AG08395 (cell line): ENCODE measurements at places on chromosomes 12 and 14.
A peak's percentile ranks its signal among the peaks of the same experiment; 100 is the strongest.

DNA sequence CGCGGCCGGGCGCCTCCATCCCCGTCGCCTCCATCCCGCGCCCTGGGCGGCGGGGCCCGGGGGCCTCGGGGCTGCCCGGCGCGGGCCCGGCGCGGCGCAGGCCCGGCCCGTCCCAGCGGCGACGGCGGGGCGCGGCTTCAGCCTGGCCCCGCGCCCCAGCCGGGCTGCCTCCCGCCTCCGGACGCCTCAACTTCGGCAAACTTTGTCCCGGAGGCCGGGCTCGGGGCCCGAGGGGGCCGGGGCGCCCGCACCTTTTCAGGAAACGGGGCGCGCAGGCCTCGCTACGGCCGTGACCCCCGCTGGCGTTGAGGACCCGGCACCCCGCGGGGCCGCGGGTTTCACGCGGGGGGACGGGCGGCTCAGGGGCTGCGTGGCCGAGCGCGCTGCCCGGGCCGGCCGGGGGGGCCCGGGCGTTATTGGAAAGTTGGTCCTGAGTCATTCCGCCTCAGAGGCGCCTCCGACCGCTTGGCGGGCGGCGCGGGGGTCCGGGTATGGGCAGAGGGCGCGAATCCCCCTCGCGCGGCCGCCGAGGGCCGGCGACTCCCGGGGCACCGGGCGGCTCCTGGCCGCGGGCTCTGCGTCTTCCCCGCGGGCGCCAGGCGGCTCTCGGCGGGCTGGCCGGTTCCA lies 575 bp downstream of the TRAF3 start:
- DNase-seq = peak; percentile 65

DNA sequence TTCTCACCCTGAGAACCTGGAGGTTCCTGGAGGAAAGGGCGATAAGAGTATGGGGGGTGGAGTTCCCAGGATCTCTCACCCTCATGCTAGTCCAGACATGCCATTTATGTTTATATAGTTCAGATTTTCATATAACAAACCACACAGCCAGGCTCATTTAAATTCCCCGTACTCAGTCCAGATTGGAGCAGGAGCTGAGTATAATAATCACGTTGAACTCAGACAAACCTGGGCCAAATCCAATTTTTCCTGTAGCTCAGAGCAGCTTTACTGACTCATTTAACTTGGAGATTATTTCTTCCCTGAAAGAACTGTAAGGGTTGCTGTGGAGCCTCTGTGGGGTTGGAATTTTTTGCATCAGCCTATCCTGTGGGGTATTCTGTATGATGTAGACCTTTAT lies 660.8 kb downstream of the TMEM121 start:
- no peak for DNase-seq

GRCh38 chr12:98402091-98402490 lies 113.3 kb upstream of the TMPO start:
- DNase-seq = no peak

DNA sequence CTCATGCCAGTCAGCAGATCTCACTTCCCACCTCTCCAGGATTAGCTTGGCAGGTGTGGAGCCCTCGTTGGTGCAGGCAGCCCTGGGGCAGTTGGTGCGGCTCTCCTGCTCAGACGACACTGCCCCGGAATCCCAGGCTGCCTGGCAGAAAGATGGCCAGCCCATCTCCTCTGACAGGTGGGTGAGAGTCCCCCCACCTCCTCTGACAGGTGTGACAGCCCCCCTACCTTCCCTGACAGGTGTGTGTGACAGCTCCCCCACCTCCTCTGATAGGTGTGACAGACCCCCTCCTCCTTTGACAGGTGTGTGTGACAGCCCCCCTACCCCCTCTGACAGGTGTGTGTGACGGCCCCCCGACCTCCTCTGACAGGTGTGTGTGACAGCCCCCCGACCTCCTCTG lies 26.3 kb downstream of the PAPLN start:
- no peak for DNase-seq

- peak; percentile 59 for DNase-seq
These were observed 3.0 kb downstream of the LTBP2 start for GRCh38 chr14:74608959-74609611.

DNA sequence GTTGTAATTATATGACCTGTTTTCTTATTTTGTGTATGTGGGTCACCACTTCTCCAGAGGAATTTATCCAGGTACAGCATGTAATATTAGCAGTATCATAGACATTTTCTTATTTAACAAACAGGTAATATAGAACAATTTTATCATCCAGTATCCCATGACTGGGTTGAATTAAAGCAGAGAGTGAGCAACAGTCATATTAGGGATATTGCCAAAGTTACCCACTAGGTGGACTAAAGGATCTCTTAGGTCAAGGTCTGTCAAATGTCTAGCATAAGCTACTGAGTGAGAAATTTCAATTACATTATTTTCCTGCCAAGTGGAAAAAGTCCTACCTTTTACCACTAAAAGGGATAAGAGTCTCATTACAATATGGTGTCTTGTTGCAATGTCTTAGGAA lies 62.1 kb upstream of the TRIM9 start:
- peak; percentile 13 for DNase-seq

GRCh38 chr12:118603610-118604361 lies 227.4 kb downstream of the SUDS3 start:
- DNase-seq = no peak

GRCh38 chr12:14216405-14217294 lies 148.8 kb upstream of the ATF7IP start:
- DNase-seq = peak; percentile 14

GRCh38 chr14:61877035-61877390 lies 114.8 kb downstream of the SNAPC1 start:
- no peak for DNase-seq

DNA sequence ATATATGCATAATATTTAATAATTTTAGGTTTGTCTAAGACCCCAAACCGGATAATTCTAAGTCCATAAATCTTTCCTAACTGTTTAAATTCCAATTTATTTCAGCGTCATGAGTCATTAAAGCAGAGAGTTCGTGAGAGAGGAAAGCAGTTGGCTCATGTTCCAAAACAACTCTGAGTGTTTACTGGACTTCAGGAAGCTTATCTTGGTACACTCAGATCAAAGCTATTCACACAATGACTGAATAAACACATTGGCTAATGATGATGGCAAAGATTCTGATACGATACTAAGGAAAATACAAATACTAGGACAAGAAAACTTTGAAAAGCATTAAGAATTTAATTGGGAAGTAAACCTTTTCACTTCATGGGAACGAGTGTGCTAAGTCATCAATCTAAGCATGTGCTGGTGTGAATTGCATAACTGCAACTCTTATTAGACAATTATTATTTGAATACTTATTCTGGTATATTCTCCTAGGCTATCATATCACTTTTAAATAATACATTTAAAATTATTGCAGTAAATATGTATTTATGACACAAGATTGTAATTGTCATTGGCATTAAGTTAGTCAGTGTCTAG lies 34.8 kb upstream of the CLEC14A start:
- peak; percentile 70 for DNase-seq

- peak; percentile 90 for DNase-seq
These were observed 76.3 kb downstream of the SCAF11 start for GRCh38 chr12:45914090-45914489.

DNA sequence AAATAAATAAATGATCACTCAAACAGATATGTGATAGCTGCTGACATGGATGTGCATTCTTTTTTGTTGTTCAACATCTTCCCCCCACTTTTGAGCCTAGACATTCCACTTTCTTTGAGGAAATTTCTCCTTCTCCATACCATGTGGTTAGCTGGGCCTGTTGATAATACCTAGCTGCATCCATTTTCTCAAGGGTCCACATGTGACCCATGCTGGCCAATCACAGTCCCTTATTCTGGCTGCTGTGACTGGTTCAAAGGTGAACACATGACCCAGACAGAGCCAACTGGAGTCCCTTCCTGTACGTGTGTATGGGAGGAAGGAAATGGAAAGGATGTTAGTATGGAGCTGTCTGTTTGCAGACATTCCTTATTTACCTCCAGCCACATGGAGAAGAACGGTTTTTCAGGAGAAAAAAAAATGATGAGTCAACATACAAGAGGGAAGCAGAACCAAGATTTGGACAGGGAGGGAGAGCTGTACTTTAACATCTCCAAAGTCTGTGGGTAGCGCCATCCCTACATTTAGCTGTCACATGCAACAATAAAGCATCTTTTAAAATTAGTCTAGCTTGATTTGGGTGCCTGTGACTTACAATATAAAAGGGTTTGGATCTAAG lies 391.7 kb upstream of the TBX3 start:
- no peak for DNase-seq

- no peak for DNase-seq
These were observed 1.9 kb upstream of the DHRS4 start for GRCh38 chr14:23951590-23952201.

DNA sequence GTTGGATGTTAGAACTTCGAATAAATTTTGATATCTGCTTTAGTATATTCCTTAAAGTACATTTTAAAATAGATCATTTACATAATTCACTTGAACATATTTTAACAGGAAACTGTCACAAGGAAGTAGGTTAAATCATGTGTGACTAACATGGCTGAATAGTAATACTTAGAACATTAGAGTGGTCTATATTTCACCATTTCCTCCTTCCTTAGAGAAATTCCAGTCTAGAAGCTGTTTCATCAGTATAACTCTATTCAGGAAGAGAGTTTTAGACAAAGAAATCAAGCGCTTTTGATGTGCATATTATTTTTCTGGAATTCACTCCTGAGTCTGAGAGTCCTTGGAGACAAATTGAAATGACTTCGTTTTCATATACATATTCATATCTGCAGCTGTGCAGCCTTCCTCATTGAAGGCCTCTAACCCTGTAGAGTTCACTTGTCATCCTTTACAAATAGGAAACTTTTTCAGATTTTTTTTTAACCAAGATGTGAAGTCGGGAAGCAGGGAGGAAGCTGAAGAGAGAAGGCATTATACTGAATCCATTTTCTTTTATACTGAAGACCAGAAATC lies 28.4 kb downstream of the IRAK3 start:
- no peak for DNase-seq

GRCh38 chr12:119145367-119145766 lies 33.4 kb upstream of the HSPB8 start:
- DNase-seq = no peak
